ENCODE measurements at places on chromosomes 4 and X.

- no peak for DNase-seq
Observed at GRCh38 chrX:46620505-46620904, 46.9 kb downstream of the CHST7 start.

DNA sequence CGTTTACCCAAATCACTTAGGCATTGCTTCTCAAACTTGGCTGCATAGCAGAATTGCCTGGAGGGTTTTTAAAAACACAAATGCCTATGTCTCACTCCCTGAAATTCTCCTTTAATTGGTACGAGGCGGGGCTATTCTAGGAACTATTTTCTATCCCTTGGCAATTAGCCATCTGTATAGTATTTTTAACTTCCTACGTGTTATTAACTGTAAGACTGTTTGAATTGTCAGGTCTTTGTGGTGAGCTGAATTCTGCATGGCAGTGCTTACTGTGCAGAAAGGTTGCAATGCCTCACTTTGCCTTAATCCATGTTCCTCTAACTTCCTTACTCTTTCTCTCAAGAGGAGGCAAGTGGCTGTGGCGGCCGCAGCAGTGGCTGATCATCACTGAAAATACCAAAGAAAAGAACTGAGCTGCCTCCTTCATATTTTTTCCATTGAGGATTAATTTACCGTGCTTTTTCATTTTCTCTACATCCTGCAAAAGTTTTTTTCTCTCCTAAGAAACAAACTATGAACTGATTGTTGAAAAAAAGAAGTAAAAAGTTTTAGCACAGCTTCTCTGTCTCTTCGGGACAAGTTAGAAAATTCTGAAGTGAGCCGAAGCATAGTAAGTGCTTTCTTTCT lies at the start of gene SHROOM3:
Gene SHROOM3, plus strand, starts transcription at position 329 of the 627 bp plus-strand sequence. CDS start 824 bp downstream, outside the sequence.
- DNase-seq, result no peak

DNA sequence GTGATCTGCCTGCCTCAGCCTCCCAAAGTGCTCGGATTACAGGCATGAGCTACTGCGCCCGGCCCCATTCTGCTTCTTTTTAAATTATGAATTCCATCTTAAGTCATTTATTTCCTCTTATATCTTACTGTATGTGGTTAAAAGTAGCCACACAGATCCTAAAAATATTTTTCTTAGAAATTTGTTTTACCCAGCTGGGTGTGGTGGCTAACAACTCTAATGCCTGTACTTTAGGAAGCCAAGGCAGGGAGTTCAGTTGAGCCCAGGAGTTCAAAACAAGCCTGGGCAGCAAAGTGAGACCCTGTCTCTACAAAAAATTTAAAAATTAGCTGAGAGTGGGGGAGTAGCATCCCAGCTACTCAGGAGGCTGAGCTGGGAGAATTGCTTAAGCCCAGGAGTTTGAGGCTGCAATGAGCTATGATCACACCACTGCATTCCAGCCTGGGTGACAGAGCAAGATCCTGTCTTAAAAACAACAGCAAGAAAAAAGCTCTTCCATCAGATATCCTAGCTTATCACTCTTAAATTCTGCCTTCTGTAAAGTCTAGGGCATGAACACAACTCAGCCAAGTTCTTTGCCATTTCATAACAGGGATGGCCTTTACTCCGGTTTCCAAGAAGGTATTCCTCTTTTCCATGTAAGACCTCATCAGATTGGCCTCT lies 15.1 kb upstream of the AFF1 start:
- no peak for DNase-seq

DNA sequence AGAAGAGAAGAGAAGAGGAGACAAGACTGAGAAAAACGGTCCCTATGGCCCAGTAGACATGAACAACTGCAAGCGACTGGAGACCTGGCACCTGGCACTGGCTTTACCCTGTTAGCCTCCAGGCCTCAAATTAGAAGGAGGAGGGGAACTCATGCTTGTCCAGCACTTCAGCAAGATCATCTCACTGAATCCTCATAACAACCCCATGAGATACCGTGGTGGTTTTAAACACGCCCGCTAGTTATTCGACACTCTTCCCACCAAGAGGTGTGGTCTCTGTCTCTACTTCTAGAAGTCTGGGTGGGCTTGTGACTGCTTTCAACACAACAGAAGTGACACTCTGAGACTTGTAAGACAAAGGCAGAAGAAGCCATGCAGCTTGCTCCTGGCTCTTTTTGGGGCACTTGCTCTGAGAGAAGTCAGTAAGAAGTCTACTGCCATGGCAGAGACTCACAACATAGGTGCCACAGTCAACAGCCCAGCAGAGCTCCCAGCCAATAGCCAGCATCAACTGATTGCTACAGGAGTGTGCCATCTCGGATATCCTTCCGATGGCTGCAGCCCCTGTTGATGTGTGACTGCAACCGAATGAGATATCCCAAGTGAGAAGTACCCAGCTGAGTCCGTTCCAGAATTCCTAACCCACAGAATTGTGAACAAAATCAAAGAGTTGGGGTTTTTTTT lies 34.0 kb upstream of the BCOR start:
- DNase-seq, result no peak

DNA sequence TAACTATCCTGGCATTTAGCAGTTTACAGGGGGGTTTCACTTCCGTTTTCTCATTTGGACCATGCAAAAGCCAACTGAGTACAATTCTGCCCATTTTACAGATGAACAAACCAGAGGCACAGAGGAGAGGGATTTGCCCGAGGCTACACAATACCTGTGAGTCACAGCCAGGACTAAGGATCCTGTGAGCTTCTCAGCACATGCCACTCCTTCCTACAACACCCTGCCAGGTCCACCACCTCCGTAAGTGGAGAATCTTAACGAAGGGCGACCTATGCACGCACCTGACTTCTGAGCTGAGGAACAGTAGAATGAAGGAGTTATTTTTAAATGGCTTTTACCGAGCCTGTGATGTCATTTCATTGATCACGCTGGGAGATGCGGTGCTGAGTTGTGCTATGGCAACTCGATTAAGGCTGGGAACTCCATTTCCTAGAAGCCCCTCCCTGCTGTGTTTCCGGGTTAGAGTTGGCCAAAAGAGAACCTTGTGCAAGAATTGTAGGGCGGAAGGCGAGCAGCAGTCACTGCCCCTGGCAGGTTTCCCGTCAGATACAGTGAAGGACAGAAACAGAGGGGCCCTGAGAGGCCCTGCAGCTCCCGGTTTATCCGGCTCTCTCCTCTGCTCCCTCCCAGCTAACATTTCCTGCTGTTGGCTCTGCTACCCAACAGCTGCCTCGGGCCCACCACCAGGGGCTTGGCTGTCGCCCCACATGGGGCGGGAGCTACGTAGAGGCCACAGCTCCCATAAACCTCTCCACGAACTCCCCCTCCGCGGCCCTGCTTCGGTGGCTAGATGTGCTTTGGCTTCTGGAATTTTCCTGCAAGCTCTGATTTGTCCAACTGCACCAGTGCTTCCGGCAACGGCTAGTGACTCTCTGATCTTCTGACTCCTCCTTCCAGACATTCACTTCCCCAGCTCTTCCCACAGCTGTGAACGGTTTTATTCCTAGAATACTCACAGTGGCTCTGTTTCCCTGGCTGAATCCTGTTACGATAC lies 75.1 kb upstream of the USP9X start:
- no peak for DNase-seq
